ENCODE measurements at places on chromosomes 4 and X.

- DNase-seq = no peak
Observed at GRCh38 chr4:140070973-140071372, 83.0 kb downstream of the MAML3 start.

GRCh38 chr4:36224972-36225903, 19.1 kb downstream of the ARAP2 start:
- no peak for DNase-seq

DNA sequence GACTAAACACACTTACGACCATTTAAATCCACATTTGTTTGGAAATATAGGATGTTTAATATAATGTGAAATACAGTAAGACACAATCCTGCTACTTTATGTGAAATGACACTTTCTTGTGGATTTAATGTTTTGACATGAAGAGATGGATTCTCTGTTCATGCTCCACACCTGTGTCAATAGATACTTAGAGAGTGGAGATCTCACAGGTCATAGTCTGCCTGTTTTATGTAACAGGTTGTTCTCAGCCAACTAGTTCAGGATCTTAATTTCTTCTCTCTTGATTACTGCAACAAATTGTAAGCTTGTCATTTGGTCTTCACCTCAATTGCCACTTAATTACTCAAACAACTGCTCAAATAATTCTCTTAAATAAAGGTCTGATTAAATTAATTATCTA, 1621.2 kb downstream of the PCDH7 start:
- no peak for DNase-seq

GRCh38 chr4:167119392-167119791, 114.9 kb downstream of the SPOCK3 start:
- no peak for DNase-seq

DNA sequence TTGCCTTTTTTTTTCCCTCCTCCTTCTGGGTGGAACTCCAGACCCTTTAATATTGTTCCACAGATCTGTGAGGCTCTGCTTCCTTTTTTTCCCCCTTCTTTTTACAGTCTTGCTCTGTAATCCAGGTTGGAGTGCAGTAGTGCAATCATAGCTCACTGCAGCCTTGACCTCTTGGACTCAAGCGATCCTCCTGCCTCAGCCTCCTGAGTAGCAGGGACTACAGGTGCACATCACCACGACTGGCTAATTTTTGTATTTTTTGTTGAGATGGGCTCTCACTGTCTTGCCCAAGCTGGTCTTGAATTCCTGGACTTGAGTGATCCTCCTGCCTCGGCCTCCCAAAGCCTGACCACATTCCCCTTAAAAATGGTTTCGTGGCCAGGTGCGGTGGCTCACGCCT, 26.8 kb downstream of the NSD2 start:
- no peak for DNase-seq

Data from activated T-cell treated with anti-CD3 and anti-CD28 coated beads, Interleukin-2, amount 50 U/mL, for 1 hour (primary cell).